ENCODE measurements at places on chromosomes 7 and 10.
A peak's percentile ranks its signal among the peaks of the same experiment; 100 is the strongest.

DNA sequence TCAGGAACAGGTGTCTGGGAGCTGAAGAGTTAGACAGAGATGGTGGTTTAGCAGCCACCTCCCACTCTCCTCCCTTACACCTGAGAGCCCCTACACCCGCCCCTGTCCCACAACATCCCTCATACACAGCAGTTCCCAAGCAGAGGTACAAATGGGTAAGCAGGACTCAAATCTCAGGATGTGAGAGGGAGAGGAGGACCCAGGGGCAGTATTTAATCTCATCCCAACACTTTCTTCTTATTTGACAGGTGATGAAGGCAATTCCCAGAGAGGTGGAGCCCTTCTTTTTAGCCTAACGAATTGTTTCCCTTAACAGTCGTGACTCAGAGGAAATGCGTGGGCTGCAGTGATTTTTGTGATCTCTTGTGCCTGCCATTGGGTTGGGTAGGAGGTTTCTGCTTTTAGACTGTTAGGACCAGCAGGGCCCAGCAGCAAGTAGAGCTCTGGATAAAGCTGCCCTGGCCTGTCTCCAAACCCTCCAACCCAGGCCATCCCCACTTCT, 191.3 kb downstream of the HECW1 start:
- DNase-seq: peak; percentile 8

GRCh38 chr7:124106575-124106974, 73.7 kb upstream of the TMEM229A start:
- no peak for DNase-seq

DNA sequence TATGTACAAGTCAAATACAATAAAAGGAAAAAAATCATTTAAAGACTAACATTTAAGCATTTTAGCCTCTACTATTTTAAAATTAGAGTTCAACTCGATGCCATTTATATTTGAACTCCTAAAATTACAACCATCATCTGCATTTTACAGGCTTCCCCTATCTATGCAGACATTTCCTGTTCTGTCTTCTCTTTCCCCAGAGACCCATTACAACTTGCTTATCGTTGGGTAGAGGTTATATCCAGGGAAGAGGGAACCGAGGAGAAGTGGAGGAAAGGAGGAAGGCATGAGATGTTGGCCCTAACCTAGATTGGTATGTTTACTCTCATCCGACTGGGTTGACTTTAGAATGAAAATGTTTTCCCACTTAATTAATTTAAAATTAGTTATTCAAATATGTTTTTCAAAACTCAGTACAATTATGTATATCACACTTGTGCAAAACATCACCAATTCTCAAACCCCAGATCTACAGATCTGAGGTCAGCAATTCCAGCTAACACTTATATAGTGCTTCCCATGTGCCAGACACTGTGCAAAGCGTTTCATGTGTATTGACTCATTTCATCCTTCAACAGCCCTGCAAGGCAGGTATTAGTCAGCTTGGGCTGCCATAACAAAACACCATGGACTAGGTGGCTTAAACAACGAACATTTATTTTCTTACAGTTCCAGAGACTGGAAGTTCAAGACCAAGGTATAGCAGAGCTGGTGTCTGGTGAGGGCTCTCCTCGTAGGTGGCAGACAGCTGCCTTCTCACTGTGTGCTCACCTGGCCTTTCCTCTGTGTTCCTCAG, 27.3 kb upstream of the HERPUD2 start:
- DNase-seq: no peak

GRCh38 chr10:48767373-48768143, 82.9 kb downstream of the WDFY4 start:
- no peak for DNase-seq

GRCh38 chr10:84548869-84549268, 220.5 kb downstream of the CCSER2 start:
- no peak for DNase-seq

DNA sequence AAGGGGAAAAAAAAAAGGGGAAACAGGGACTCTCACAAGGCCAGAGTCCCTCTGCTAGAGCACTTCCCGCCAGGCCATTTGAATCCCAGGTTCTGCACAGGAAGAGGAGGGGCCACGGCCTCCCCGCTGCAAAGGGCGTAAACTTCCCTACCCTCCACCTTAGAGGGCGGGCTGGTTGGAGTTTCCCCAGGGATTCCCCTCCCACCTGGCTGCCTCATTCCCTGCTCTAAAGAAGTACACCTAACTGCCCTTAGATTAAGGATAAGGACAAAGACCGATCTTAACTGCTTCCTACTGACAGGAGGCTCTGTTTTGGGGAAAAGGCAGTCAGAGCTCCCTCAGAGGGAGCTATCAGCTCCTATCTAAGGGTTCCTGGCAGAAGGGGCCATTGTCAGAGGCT, 102.0 kb upstream of the ARMC3 start:
- no peak for DNase-seq

DNA sequence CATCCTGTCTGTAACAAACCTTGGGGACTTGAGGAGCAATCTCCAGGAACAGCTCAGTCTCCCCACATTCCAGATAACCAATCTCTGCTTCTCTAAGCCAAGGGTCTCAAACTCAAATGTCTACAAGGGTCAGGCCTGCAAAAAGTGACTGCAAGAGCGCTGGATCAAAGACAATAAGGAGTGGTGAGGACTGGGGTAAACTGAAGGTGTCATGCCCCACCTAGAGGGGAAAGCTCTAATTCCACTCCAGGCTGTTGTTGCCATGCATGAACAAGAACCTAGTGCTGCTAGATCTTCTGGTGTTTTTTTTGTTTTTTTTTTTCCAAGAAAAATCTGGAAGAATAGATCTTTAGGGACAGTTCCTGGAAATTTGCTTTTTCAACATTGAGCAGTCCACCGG, 117.9 kb upstream of the MACROH2A2 start:
- no peak for DNase-seq

DNA sequence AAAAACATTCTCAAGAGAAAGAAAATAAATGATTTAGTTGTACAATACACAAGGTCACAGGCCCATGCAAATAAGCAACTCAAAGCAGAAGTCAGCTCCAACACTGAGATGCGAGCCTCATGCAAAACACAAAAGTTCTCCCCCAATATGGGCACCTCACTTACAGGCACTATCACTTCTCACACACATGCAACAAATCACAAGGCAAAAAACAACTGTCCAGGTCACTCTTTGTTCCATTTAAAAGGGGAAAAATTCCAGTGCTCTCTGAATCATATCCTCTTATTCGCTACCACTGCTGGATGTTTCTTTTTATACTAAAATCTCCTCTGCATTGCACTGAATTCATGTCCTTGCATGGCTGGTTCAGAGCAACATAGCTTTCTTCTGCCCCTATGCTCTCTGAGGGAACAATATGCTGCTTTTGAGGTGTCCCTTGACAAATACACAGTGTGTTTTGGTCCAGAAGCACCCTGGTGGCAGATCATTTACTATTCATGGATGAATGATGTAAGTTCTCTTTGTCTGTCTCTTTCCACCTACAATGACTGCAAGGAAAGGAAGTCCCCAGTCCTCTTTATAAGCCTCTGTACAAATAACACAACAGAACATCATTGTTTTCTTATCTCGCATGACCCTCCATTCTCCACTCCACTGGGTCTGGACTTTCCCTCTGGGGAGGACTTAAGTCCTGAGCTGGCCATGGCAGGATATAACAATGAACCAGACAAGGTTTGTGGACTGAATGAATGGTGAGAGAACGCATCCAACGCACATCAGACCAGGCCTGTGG, 85.4 kb upstream of the GSDME start:
- no peak for DNase-seq

DNA sequence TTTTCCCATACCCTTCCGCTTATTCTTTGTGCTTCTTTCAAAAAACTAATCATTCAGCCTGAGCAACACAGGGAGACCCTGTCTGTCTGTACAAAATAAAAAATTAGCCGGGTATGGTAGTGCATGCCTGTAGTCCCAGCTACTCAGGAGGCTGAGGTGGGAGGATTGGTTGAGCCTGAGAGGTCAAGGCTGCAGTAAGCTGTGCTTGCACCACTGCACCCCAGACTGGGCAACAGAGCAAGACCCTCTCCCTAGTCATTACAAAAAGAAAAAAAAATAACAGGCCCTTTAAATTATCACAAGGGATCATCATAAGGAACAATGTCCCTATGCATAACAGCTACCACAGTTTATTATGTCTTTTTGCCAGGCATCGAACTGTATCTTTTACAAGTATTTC, 119.6 kb downstream of the TRIM24 start:
- no peak for DNase-seq

GRCh38 chr10:23517155-23517554, 78.3 kb downstream of the OTUD1 start:
- DNase-seq: no peak

DNA sequence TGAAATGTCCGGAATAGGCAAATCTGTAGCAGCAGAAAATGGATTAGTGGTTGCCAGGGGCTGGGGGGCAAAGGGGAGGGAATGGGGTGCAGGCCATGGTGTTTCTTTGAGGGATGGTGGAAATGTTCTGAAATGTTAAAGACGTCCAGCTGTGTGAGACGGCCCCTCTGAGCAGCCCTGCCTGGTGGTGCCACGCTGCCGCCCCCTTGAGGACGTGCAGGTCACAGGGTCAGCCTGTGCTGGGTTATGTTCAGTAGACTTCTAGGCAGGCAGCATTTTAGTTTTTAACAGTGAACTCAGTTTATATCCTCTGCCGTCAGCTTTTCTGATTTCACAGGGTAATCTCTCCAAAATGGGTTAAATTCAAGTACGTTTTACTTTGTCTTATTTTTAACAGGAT, 9.4 kb downstream of the NUB1 start:
- peak; percentile 34 for DNase-seq

DNA sequence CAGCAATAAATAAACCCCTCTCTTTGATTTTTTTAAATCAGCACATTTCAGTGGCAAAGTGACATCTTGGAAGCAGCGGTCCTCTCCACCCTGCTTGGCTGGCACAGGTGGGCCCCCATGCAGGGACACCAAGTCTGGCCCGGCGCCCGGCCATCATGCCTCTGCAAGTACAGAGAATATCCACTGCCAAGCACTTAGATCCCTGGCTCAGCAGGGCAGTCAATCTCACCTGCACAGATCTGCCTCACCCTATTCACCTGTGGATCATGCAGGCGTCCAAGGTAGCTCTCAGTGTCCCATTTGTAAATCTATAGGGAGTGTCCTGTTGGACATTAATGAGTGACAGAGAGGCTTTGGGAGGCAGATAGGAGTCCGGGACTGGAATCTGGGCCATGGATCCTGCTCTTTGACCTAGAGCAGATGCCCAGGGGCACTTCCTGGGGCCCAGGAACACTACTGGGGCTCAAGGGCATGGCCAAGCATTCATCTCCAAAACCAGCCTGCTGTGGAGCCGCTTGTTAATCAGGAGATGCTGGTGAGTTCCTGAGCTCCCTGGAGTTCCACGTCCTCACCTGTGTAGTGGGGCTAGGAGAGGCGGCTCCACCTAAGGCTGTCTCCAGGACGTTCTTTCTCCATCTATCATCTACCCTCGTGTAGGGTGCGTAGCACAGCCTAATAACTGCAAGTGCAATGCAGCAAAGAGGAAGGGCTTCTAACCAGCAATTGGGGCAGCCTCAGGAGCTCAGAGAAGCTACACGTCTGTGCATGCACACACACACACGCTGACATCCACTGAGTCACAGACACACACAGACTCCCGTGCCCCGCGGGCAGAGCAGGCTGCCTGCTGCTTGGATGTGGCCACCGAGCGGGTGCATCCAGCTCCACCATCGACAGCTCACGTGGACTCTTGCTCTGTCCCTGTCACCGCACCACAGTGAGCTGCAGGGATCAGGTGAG, 123.6 kb downstream of the OAT start:
- DNase-seq: no peak

DNA sequence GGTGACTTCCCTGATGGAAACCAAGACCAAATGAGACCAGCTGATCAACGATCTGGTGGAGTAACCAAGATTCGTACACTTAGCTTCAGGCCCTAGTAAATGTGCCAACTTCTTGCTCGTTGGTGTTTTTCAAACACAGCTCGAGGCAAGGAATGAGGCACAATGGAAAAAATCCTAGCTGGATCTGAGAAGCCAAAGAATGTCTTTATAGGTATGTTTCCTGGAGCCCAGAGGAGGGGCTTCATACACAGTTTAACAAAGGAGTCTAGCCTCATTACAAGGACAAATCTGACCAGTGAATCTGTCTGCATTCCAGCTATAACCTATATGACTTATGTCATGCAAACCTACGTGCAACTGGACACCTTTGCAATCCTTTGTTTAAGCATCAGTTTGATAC, 3.7 kb downstream of the COL17A1 start:
- no peak for DNase-seq

DNA sequence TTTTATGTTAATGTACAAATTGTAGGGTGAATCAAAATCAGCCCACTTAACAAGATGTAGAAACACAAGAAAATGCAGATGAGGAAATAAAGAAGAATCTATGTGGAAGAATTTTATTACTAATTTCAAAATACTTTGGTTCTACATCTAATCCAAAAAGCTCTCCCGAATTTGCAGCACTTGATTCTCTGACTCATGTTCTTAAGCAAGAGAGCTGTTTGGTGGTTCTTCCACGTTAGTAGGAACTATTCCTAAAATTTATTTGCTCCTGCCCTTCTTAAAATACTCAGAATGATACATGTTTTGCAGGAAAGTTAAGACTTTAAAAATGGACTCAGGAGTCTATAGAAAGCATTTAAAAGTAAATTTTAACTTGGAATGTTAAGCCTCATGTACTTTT, 91.8 kb downstream of the ZMYND11 start:
- DNase-seq: no peak

- no peak for DNase-seq
These were observed 24.7 kb upstream of the ST8SIA6 start for GRCh38 chr10:17479015-17479615.

GRCh38 chr7:154861589-154861988, 141.3 kb downstream of the PAXIP1 start:
- DNase-seq: no peak

GRCh38 chr10:90598513-90598912, 259.3 kb downstream of the HTR7 start:
- DNase-seq: no peak

GRCh38 chr10:9175200-9175599, 1120.7 kb downstream of the GATA3 start:
- DNase-seq: no peak

- DNase-seq: no peak
These were observed 18.9 kb downstream of the APBB1IP start for GRCh38 chr10:26457088-26457487.

- DNase-seq: no peak
These were observed 607.5 kb downstream of the SUGCT start for GRCh38 chr7:40742270-40742669.

- DNase-seq: no peak
These were observed 485.1 kb downstream of the SEMA3D start for GRCh38 chr7:84701524-84702306.
